CD4-positive, alpha-beta T cell treated with Interleukin-2 at 100 ng/mL for 4 hours (primary cell): ENCODE measurements at places on chromosomes 7 and 10.

- no peak for DNase-seq
Measured at GRCh38 chr10:76124280-76124679, 692.9 kb downstream of the LRMDA start.

GRCh38 chr7:43443381-43443780, 139.5 kb upstream of the STK17A start:
- no peak for DNase-seq

DNA sequence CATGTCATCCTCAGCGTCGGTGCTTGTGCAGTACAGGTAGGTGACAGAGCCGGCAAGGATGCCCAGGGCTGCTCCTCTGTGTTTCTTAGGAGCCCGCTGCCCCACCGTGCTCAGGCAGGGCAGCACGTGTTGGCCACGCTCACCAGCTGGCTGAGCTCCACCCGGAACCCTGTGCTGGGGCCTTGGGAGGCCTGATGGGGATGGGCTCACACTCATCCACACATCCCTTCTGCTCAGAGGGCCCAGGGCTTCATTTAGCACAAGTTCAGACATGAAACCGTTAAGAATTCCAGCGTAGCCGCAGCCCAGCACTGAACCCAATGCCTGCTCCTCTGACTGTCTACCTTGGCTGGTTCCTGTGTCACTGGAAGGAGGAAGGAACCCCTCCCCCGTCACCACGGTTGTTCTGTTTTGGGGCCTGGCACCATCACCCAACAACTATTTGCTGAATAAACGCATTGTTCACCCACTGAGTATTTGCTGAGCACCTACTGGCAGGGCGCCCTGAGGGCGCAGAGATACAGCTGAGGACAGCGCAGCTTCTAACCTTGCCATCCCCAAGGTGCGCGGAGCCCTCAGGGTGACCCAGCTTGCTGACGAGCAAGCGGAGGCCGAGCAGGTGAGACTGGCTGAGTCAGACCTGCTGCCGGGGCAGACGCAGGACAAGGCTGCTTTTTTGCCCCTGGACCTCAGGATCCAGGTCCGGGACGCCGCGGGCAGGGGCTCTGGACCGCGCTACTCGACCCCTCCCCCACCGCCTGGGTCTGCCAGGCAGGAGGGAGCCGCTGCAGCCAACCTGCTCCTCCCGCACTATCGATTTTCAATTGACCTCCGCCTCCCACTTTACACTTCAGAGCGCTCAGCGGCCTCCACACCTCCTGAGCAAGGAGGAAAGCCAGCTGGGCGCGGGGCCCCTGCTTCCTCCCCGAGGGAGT, 50.6 kb upstream of the RET start:
- DNase-seq = no peak

DNA sequence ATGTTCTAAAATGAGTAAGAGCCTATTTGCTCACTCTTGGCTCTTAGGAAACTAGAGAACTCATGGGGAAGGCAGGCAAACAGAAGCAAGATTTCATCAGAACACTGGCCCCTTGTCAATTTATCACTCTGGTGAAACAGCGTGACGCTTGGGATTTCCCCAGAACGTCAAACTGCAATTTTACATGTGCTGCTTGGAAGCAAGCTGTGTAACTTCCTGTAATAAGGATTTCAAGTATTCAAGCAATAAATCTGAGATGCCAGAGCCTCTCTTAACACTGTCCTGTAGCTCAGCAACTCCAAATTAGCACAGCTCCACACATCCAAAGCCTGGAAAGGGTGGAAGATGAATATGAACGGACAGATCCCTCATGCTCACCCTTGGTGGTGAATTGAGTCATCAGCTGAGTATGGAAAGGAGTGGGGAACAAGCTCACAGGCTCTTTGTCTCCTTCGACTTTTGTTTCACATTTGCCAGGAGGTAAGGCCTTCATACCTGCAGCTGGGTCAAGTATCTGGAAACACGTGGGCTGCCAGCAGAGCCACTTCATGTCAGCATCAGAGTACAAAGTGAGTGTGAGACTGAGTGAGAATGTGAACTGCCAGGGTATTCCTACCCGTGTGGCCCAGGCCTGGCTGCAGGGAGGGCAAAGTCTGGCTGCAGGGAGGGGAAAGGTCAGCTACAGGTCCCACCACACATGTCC, 140.4 kb upstream of the NAMPT start:
- DNase-seq = peak; percentile 31

DNA sequence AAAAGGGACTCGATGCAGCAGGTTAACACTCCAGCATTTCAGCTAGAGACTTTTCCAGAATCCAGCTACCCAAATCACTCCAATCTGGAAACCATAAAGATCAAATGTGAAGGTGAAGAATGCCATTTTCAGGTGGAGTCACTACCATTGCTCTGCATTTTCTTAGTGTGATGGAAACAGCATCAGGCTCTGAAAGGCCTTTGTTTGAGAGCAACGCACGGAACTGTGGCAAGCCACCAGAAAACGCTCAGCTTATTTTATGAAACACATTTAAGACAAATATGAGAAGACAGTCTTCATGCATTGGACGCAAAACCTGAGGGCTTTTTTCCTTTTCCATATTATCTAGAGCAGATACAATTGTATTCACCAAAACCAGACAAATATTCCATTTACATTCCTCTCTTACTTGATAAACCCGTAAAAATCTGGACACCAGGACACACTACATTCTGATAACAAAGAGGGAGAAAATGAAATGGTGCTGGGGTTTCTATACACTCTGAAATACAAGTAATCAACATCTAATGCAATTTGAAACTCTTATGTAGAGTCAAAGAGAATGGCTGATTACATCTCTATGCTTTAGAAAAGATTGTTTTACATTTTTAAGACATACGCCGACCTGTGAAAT, 99.1 kb downstream of the NRP1 start:
- no peak for DNase-seq

- no peak for DNase-seq
Measured at GRCh38 chr10:54469587-54470323, 331.3 kb downstream of the PCDH15 start.

GRCh38 chr7:85928500-85928899, 715.2 kb upstream of the GRM3 start:
- DNase-seq = no peak

GRCh38 chr7:137728426-137728825, 118.3 kb downstream of the DGKI start:
- DNase-seq = no peak

DNA sequence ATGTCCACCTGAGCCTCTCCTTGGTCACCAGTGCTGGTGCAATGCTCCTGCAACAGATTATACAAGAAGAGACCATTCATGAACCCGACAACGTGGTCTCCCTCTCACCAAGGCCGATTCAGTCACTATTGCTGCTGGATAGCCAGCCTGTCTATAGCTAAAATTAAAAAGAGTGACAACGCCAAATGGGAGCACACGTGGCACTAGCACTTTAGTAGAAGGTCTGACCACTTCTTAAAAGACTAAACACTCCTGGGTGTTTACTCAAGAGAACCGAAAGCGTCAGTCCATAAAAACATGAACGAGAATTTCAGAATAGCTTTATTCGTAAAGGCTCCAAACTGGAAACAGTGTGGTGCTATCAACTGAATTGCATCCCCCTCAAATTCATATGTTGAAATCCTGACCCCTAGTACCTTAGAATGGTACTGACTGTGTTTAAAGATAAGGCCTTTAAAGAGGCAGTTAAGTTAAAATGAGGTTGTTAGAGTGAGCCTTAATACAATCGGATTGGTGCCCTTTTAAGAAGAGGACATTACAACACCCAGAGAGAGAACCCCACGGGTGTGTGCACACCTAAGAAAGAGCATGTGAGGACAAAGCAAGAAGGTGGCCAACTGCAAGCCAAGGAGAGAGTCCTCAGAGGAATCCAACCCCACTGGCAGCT, 4.4 kb upstream of the GALNTL5 start:
- DNase-seq = no peak

DNA sequence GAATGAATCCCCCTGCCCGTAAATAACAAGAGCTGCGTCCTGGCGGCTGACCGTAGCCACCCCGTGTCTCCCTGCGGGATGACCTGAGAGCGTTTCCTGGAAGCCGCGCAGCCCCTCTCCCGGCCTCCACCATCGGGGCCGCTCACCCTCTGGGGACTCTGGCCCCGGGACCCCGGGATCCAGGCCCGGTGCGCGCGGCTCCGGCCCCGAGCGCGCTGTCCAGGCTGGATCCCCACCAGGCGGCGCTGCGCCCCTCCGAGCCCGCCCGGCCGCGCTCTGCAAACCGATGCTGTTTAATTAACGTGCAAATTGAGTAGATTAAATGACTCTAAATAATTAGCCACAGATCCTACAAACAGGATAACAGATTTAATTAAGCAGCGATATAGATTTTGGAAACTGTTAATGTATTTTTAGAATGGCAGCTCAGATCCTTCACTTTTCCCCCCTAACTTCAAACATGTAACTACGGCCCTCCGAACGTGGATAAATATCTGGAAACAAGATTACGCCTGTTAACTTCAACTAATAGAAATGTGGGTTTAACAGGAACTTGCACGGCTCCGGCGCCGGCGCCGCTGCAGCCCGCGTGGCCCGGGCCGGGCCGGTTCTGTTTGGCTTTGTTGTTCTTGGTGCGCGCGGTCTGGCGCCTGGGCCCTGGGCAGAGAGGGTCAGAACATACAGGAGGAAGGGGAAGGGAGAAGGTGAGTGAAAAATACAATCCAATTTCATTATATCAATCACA, 7.1 kb upstream of the UNCX start:
- peak; percentile 25 for DNase-seq

GRCh38 chr10:48474765-48475365, 130.0 kb downstream of the ARHGAP22 start:
- no peak for DNase-seq

DNA sequence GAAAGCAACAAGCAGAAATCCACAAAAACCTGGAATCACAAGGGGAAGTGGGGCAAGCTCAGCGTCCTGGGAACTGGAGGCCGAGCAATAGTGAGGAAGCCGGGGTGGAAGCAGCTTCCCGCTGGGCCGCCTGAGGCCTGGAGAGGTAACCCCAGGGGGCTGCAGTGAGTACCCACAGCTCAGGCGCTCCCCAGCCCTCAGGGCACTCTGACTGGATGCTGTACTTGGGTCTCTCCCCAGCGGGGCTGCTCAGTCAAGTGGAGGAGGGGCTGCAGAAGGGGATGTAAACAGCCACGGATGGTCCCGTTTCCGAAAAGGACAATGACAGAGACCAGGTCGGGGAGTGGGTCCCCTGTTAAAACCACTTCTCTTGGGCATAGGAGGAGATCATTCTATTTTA, 50.3 kb downstream of the SLIT1 start:
- DNase-seq = no peak

GRCh38 chr7:100680576-100681271, 7.2 kb downstream of the GNB2 start:
- no peak for DNase-seq

- DNase-seq = no peak
Measured at GRCh38 chr10:114061148-114061547, 17.5 kb downstream of the ADRB1 start.

DNA sequence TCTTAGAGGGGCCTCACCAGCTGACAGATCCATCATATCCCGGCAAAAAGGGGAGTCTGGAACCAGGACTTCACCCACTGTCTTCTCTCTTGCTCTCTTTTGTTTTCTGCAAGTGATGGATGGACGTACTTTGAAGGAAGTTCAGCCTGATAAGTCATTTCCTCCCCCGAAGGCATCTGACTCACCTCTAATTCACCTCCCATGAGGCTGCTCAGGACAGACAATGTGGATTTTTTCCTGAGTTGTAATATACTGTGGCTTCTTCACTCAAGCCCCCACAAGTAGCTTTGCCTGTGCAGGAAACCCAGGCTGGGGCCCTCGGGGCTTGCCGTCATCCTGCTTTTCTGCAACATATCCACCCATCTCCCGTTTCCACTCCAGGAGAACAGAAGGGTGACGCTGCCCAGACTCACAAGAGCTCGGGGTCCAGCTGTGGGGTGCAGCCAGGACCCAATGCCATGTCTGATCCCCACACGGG, 70.4 kb downstream of the ASB13 start:
- DNase-seq = no peak

DNA sequence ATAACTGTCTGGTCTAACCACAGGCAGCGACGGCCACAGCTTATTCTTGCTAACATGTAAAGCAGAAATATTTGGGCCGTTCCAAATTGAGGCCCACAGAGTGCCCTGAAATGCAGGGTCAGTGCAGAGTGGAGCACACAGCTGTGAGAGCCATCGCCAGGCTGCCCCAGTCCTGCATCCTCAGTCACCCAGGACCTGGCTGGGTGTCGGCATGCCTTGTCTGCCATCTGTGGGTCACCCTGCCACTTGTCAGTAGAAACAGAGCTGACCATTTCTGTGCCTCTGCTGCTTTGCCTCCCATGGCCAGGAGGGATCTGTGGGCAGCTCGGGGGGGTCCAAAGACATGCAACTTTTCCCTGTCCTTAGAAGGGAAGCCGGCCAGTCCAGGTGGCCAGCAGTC, 57.3 kb upstream of the BTBD16 start:
- no peak for DNase-seq

- DNase-seq = peak; percentile 41
Measured at GRCh38 chr10:124721330-124722045, 22.7 kb downstream of the FAM53B start.

DNA sequence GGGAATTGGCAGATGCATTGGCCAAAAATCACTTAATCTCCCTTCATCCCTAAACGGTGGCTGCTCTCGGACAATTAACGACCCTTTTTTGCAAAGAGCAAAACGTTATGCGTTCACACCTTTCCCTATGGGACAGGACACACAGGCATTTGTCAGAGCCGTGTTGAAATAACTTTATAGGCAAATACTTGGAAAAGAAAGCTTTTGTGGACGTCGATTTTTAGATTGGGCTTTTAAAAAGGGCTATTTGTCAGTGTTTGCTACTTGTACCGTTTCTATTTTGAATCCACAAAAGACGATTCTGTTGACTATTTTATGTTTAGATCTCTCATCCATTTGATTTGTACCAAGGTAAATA, 245.6 kb downstream of the SLC25A13 start:
- no peak for DNase-seq

- no peak for DNase-seq
Measured at GRCh38 chr10:132239126-132240031, 52.6 kb downstream of the DPYSL4 start.

- DNase-seq = no peak
Measured at GRCh38 chr10:12051241-12051640, 8.6 kb upstream of the UPF2 start.

DNA sequence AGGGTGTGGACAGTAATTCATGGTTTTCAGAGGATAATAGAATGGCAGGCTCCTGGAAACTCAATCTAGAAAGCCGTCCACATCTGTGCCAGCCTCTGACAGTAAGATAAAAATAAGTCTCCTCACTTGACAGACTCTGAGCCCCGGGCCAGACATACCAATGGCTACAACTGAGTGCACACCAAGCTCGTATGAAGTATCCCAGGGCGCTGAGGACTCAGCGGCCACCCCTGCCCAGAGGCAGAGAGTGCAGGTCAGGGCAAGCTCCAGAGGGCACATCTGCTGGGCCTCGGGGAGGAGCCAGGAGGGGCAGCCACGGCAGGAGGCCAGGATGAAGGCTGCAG, 262.8 kb upstream of the TCERG1L start:
- DNase-seq = no peak
